ENCODE measurements at places on chromosomes 16 and 17.

DNA sequence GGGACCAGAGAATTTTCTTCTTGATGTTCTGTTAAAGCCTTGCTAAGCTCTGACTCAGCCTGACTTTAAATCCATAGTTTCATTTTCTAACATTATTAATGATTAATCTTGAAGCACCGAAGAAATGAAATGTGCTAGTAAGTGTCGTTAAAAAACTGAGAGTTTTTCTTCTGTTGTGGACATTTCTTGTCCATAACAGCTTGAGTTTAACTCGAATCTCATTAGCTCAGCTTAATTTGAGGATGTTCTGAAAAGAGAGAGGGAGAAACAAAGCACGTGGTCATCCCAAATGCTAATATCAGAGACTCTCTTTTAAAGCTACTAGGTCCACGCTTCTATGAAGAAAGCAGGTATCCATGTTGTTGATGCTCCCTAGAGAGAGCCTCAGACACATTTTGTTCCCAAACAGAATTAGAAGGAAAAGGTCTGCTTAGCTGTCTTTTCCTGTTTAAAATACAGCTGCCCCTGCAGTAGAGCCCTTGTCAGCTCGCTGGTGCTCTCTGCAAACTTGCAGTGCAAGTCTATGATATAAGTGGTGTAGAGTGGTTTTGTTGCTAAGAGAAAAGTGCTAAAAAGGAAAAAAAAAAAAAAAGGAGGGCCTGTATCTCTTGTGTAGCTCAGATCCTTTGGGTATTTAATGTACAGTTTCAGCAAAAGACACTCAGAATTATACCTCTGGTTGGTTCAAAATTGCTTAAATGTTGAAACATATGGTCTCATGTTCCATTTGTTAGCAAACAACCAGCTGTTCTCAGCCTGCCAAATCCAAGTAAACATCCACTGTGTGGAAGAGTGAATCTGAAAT lies 191.1 kb upstream of the TBX2 start:
- no peak for DNase-seq

- DNase-seq: no peak
These were observed 156.1 kb upstream of the CDH13 start for GRCh38 chr16:82470620-82471152.

DNA sequence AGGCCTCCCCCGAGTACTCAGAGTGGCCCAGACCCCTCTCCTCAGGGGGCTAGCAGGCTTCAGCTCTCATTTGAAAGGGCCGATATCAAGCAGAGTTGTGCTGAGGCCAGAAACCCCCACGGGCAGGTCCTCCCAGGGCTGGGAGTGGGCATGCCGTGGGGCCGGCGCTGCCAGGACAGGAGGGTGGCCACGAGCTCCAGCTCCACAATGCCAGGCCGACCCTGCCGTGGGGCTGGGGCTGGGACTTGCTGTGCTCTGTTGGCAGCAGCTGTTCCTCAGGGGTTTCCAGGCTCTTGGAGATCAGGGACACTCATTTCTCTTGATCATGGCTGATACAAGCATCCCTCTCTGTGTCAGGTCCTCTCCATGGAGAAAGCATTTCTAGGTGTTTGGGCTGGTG lies 3.2 kb upstream of the NPB start:
- no peak for DNase-seq

GRCh38 chr16:4561596-4561995 lies 5.5 kb downstream of the C16orf96 start:
- no peak for DNase-seq

DNA sequence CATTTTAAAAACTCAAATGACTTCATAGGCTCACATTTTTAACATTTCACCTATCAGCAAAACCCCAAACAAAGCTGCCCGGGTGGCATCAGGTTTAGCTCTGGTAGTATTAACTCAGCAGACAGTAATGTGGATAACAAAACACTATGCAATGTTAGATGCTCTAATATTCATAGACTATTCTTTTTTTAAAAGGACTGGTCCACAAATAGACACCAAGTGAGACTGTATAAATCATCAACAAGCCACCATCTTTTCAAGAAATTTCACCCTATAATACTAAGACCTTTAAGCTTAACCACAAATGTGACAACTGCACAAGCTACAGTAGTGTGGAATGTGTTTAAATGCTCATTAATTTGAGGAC lies 20.2 kb downstream of the SNN start:
- no peak for DNase-seq

DNA sequence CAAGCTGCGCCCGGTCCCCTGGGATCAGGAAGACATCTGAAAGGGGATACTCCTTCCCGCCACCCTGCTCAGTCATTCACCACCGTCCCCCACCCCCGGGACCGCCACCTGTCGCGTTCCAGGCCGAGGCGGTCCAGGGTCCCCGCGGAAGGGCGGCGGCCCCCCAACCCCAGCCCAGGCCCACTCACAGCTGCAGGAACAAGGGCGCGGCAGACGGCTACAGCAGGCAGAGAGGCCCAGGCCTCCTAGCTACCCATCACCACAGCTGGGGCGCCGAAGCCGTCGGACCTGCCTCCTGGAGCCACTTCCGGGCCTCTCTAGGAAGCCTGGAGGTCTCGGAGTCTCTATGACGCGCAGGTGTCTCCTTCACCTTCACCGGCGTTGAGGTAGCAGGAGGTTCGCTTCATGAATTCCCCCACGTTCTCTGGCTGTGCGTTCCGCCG lies at the start of gene SDR42E1:
SDR42E1 (minus strand) TSS at position 272 of the 443 bp plus-strand sequence. CDS start 10,612 bp downstream, outside the sequence.
- peak; percentile 50 for DNase-seq

- no peak for DNase-seq
These were observed 9.2 kb upstream of the NFATC3 start for GRCh38 chr16:68075980-68076379.
